ENCODE measurements at places on chromosomes 12 and 14. TPM values are rescaled to one million over a fixed set of nuclear protein-coding genes. Genes with fewer than 3 reads are reported as not detected.

MUCL1 gene
- total RNA-seq = not detected

MMP19 gene
- 0.99 TPM for total RNA-seq

GRCh38 chr14:72154645-72155378 lies 222.6 kb downstream of the RGS6 start:
- DNase-seq = no peak

GRCh38 chr14:88856786-88857366 lies 32.4 kb downstream of the TTC8 start:
- no peak for DNase-seq

DNA sequence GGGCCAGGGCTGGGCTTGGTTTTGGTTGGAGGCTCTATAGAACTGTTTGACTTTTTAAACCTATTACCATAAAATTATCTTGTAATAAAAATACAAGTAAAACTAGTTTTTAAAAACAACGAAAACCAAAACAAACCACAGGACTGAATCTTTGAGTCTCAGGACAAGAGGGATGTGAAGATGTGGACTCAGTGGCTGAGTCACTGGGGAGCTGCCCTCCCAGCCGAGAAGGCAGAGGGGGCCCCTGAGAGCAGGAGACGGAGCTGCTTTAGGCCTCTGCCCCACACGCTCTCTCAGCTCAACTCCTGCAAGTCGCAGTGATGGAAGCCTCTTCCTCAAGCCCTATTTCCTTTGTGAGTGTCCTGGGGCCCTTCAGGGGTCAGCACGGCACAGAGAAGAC lies 59.0 kb downstream of the CDC42BPB start:
- DNase-seq = no peak

DNA sequence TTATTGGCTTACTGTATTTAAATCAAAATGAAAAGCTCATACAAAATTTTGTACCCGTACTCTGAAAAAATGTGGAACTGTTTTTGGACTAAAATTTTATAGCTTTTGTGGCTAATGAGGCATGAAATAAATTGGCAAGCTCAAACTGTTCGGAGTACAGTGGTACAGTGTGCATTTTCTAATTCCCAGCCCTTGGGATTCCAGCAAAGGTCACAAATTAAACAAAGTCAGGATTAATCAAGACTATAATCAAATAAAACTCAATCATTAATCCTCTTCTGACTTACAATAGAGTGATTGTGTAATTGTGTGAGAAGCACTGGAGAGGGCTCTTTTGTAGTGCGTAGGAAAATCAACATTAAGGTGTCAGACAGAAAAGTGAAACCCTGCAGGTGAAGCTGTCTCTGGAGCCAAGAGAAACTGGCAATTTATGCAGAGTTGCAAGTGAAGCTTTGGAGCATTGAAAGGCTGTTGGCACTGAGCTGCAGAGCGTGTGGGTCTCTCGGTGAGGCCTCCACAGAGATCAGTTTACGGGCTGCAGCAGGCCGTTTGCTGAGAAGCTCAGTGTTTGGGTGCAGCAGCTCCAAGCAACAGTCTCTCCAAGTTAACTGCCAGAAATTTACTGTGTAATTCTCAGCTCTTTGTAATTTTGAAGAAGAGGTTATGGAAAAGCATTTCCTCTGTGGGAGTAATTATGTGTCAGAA lies 275.9 kb downstream of the FBXL14 start:
- no peak for DNase-seq

DNA sequence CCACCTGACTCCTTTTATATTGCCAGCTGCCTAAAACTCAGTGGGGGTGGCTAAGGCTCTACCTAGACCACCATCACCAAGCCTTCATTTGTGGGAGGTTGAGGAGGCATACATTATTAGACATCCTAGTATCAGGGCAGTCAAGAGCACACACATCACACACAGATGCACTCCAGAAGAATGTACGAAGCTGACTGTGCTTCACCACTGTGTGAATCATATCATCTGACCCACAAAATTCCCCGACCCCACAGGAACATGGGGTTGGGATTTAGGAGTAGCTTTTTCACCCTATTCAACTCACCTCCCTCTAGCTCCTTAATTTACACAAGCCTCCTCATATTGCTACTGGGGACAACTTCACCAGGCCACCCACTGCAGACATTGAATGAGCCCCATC lies 64.8 kb upstream of the BDKRB2 start:
- no peak for DNase-seq

DNA sequence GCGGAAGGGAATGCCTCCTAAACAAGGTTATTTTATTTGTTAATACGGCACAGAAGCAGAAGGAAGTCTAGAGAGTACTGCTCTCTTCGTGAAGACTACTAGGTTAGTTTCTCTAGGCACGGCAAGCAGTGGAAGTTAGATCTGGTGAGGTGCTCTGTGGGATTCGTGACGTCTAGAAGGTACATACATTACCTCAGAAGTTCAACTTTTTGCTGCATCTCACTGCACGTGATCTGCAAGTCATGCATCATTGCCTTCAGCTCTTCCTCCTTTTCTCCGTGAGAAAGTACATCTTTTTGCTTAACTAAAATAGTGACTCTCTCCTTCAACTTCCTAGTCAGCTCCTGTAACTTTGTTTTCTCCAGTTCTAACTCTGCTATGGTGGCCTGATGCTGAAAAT lies 74.7 kb downstream of the NIN start:
- no peak for DNase-seq

- DNase-seq = peak; percentile 50
These were observed 58.0 kb downstream of the FAR2 start for GRCh38 chr12:29207120-29207519.

All from glomerular endothelial cell (primary cell).